ENCODE measurements at places on chromosomes 1 and 21. TPM values are rescaled to one million over a fixed set of nuclear protein-coding genes. Genes with fewer than 3 reads are reported as not detected.

DNA sequence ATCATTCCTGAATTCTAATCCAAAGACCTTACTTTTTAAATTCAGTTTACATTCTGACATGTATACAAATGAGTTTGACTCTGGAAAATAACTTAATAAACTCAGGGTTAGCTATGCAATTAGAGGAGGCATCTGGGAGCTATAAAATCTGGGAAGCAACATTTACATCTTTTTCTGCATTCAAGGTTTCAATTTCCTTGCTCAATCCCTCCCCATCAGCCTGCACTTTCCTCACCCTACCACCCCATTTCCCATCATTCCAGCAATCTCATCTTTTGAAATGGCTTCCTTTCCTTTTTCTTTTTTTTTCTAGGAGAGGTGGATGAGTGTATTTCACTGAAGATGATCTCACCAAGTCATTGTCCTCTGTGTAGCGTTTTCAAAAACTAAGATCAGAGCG is 65.3 kb upstream of the BEND5 start:
- DNase-seq = no peak

GRCh38 chr1:30933874-30934252 is 25.3 kb upstream of the SDC3 start:
- no peak for DNase-seq

DNA sequence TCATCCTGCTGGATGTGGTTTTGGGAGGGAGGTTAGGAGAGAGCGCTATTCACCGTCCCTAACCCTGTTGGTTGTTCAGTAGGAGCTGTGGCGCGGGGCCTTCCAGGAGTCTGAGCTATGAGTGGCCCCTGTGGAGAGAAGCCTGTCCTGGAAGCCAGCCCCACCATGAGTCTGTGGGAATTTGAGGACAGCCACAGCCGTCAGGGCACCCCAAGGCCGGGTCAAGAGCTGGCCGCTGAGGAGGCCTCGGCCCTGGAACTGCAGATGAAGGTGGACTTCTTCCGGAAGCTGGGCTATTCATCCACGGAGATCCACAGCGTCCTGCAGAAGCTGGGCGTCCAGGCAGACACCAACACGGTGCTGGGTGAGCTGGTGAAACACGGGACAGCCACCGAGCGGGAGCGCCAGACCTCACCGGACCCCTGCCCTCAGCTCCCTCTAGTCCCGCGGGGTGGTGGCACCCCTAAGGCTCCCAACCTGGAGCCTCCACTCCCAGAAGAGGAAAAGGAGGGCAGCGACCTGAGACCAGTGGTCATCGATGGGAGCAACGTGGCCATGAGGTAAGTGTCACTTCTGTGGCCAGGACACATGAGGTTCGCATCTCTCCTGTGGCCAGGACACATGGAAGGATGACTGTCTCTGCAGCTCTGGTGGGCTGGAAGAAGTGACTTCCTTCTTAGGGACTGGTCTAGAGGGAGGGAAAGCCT is 1.2 kb downstream of the ZC3H12A start:
- DNase-seq = no peak

DNA sequence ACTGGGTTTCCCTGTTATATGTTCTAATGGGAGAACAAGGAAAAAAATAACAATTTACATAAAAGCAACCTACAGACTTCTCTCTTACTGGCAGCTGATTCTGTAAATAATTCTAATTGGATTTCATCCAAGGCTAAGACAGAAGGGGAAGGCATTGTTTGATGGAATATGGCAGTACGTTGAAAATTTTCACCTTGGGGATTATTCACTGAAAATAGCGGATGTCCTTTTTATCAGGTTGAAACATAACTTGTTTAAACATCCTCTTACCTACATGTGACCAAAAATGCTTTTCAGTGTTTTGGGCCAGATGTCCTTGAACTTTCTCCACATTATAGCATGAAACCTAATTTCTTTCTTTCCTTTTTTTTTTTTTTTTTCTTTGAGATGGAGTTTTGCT is 24.9 kb downstream of the TSNAX start:
- DNase-seq = no peak

DNA sequence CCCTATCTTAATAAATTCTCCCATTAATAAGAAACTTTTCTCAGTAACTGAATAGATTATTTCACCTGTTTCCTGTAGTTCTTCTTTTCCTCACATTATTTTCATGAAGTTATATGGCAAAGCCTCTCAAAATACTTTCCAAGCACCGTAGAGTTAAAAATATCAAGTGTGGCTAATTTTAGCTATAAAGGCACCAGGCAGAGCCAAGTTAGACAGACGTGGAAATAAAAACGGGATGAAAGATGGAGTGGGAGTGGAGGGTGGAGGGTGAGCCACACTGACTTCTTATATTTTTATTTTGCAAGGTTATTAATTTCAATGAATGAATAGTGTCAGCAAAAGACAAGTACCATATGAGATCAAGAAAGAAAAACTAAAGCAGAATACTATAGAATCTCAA is 71.7 kb downstream of the ENAH start:
- no peak for DNase-seq

DNA sequence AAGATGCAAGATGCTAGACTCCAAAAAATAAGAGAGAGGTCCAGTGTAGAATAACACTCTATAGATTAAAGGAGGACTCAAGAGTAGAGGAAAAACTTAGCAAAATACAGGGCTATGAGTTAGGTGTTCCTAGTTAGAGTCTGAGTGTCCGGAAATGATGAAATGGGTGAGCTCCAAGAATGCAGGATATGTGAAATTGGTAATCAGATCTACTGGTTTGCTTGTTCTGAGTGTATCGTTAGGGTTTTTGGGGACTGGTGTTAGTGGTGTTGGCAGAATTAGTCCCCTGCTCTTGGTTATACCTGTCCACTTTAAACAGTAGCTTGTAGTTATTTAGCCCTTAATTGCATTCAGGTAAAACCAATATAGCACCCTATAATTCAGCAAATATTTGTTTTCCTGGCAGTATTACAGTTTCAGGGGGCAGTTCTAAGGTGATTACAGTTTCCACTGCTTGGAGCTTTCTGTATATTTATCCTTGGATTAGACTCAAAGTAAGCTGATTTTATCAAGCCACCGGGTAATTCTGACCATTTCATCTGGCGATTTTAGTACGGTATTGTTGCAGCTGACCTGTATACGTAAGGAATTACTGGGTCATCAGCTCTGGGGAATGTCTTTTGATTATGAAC is 332.7 kb downstream of the CHRM3 start:
- no peak for DNase-seq

DNA sequence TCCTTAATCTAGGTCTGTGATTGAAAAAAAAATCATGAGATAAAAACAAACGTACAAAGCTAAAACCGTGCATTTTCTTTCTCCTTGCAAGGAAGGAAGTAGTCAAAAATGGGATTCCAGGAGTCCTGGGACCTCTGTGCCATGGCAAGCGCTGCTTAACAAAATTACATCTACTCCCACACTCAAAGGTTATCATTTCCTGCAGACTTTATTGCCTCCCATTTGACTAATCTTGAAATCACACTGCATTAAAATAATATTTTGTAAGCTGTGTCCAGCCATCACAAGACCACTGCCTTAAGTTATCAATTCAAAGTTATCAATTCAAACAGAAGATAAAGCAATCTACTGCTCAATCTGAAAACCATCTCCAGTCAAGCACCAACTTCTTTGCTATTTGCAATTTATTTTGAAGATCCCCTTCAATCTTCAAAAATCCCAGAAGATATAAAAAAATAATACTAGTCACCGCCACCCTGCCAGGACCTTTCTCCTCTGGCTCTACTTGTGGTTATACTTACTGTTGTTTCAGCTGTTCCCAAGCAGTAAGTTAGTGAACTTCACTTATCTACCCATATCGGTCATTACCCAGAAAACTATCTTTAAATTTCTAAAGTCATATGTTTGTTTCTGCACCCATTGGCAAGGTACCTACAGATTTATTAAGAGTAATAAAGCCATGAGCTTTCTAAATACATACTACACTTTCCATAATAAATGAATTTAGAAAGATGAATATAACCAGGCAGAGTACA is 38.1 kb upstream of the RAP1GAP start:
- no peak for DNase-seq

DNA sequence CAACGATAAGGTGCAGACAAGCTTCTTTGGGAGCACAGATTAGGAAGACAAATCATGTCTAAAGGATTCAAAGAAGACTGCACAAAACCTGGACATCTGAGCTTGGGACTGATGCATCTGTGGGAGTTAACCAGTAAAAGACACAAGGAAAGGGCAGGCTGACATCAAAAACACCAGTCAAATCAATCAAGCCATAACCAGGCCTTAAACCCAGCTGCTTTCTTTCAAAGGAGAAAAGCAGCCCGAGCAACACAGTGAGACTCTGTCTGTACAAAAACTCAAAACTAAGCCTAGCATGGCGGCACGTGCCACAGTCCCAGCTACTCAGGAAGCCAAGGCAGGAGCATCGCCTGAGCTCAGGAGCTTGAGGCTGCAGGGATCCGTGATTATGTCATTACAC is 411.6 kb downstream of the SMYD3 start:
- DNase-seq = no peak

DNA sequence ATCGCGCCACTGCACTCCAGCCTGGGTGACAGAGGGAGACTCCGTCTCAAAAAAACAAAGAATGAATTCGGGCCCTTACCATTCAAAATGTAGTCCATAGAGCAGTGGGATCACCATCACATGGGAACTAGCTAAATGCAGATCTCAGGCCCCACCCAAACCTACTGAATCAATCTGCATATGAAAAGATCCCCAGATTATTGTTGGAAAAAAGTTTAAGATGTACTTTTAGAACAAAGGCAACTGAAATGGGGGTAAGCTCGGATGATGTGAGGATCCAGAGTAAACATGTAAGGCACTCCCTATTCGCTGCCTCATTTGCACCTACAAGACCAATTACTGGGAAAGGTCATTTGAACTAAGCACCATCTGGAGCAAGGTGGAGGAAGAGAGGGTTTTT is 803 bp upstream of the FLAD1 start:
- DNase-seq = no peak

DNA sequence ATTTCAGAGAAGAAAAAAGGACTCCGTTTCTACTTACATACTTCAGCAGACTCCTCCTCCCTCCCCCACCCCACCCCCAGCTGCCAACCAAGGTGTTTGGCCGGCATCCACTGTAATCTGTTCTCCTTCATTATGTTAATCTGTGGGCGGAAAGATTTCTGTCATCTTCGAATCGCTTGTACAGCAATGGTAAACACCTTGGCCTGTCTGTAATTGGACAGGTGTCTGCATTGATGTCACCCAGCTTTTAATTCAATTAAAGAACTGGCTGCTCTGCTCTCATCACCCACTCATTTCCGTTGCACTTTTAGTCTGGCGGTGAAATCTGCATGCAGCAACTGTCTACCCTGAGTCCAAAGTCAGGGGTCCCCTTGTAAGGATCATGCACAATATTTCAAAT is 368.6 kb downstream of the USH2A start:
- no peak for DNase-seq

DNA sequence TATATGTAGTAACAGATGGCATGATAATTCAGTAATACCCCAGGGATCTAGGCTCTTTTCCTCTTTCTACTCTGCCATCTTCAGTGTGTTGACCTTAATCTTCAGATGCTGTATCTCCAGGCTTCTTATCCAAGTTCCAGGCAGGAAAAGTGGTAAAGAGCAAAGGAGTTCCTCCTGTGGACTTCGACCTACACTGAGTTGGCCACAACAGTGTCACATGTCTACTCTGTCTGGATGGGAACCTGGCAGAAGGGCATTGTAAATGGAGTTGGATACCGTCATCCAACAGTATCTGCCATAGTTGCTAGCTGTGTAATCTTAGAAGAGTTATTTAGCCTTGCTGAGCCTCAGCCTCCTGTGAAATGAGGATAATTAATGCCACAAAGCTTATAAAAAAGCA is 21.9 kb downstream of the IL23R start:
- no peak for DNase-seq

DNA sequence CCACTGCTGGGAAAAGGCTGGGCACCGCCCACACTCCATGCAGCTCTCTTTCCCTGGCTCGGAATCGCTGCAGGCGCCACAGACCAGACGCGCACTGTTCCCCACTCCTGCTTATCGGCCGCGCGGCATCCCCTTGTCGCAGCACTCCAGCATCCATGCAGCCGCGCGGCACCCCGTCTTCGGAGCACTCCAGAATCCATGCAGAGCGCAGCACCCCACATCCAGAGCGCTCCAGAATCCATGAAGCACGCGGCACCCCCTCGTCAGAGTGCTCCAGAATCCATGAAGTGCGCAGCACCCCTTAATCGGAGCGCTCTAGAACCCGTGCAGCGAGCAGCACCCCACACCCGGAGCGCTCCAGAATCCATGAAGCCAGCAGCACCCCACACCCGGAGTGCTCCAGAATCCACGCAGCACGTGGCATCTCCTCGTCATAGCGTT is 9.5 kb downstream of the TFF3 start:
- no peak for DNase-seq

GRCh38 chr1:6526316-6526715 is 28.0 kb downstream of the NOL9 start:
- no peak for DNase-seq

DNA sequence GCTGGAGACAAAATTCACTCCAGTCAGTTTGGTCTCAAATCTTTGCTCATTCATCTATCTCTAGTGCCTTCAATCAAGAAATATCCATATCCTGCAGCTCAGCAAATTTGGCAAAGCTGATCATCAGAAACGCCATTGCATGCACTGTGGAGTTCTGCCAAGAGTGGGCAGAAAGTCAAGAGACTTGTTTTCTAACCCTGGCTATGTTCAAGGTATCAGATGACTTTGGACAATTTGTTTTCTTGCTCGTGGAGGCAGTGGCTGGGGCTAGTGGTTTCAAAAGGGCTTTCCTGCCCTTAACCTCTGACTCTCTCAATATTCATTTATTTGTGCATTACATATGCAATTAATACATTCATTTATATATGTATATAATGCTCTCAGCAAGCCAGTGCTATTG is 12.8 kb upstream of the LRRC52 start:
- no peak for DNase-seq

DNA sequence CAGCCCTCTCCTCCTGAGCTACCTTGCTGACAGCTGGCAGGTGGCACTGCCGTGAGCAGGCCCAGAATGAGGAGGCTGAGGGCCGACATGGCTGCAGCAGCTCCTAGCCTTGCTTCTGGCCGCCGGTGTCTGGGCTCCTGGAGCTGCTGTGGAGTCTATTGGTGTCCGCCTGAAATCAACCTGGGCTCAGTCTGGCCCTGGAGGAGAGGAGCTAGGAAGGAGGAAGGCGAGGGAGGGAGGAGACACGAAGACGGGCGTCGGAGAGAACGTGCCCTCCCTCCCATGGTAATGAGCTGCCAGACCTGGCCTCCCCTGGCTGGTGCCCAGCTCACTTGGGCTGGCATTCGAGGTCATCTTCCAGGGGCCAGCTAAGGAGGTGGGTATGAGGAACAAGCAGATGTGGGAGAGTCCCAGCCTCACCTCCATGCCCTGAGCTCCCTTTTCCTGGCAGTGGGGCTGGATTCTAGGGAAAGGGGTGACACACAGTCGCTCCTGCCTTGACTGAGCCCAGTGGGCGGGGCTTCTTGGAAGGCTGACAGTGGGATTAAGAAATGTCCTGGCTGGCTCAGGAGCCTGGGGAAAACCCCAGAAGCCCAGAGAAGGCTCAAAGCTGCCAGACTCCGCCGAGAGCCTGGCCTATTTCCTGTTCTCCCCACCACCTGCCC is at the start of gene PDZK1IP1:
TSS of gene PDZK1IP1 (minus strand) at position 193 of the 665 bp plus-strand sequence. CDS start at position 89, 104 bp downstream.
- no peak for DNase-seq

GRCh38 chr1:1946540-1946939 is 27.5 kb upstream of the TMEM52 start:
- DNase-seq = no peak

Gene TRMT1L
- 28.3 TPM for total RNA-seq

Gene PHF13
- total RNA-seq = 25.8 TPM

Gene KIF26B
- 0.49 TPM for total RNA-seq

Gene BRDT
- not detected for total RNA-seq

Gene HPDL
- not detected for total RNA-seq

Gene AMY1C
- total RNA-seq = not detected

Gene G0S2
- total RNA-seq = not detected

Gene UHMK1
- 75.1 TPM for total RNA-seq

Gene MYOG
- total RNA-seq = not detected

Gene NTNG1
- not detected for total RNA-seq
